ENCODE measurements at places on chromosomes 12 and 14.

GRCh38 chr12:118727196-118727978 lies 254.0 kb upstream of the SRRM4 start:
- no peak for DNase-seq

DNA sequence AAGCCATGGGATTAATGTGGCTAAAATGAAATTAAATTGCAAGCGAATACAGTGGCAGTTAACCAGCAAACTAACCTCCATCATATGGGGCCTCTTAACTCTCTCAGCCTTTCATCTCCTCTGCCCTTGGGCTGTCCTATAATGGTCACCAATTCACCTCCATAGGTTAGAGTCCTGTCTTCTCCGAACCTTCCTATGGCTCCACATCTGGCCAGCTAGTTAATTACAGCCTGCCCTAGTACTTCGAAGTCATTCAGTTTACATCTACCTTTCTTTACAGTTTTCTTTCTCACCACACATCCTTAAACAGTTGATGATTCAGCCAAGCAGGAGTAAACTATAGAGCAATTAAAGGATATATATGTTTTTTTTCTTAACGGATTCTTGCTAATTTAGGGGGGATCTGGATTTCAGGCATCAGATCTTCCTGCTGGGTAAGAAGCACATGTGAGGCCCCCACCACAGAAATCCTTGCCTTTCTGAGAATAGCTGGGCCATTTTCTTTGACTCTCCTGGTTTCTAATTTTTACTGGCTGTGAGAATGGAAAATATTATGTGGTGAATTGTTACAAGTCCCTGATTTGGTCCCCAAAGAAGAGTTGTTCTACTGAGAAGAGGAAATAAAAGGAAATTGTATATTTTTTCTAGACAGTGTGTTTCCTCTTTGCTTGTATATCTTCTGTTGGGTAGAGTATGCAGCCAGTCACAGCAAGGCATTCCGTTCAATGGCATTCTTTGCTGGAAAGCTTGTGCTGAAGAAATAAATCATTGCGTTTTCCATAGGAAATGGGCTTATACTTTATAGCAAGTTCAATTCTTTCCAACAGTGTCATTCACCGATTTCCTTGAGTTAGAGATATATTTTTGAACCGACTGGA lies 16.7 kb downstream of the HMGA2 start:
- DNase-seq: no peak

DNA sequence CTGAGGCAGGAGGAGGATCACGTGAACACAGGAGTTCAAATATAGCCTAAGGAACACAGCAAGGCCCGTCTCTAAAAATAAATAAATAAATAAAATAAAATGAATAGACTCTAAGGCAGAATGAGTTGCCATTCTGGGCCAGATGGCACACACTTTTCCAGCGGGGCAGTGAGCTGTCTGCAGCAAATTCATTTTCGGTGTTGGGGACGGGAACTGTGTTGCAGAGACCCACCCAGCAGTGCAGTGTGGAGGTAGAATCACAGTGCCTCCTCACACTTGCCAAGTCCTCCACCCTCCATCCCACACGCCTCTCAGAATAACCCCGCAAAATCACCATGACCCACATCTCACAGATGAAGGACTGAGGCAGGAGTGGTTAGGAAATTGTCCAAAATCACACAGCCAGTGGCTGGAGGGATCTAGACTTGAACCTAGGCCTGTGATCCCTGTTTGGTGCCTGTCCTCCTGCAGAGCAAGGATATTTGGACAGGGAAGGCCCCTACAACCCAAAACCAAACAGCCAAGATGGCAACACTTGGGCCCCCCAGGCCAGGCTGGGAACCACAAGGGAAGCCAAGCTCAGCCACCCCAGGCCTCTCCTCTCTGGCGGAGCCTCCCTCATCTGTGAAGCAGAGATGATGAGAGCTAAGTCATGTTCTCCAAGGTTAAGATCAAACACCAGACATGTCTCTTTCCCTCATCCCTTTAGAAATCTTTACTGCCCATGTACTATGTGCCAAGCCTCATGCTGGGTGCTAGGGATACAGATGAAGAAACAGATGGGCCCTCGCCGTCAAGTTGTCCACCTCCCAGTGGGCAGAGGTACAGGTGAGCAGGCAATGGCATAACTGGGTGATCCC lies 152.7 kb downstream of the DPF3 start:
- peak; percentile 26 for DNase-seq

- DNase-seq: no peak
Observed at GRCh38 chr14:69328317-69328716, 68.4 kb downstream of the GALNT16 start.

GRCh38 chr12:124823272-124823970 lies 40.2 kb downstream of the SCARB1 start:
- DNase-seq: no peak

- peak; percentile 74 for DNase-seq
Observed at GRCh38 chr14:77459072-77459723, 1.3 kb downstream of the AHSA1 start.

DNA sequence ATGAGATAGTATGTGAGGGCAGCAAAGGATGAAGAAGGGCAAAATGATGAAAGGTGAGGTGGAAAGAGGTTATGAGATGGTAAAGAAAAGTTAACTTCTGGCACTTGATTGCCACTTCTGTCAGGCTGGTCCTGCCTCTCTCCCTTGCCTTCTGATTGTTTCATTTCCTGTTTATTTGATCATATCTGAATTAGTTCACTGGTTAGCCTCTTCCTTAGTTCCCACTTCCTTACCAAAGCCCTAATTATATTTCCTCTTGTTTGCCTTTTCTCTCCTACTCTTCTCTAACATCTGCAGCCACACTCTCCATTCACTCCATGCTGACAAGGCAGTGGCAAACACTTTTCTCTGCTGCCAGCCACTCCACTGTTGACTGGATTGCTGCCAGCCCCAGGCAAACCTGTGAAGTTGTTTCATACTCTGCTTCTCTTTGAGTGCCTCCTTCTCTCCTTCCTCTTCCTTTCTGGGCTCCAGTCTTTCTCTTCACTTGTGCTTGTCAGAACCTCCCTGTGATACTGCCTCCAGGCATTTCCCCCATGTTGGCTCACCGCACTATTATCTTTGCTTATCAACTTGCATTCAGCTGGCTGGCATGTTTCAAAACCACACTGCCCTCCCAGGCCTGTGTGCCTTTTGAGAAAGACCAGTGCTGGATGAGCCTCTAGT lies 8.1 kb downstream of the PNP start:
- DNase-seq: no peak

DNA sequence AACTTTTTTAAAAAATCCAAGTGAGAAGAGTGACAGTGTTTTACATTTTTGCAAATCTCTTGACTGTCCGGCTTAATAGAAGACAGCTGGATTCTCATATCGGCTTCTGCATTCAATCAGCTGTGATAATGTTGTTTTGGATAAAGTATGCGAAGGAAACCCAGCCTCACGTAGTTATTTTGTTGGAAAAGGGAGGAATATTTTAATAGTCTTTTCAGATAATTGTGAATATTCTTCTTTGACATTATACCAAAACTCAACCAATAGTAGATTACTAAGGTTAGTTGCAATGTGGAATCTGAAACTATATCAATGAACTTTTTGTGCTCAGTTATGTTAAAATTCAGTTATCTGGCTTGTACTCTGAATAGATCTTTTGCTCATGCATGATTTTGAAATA lies 276.5 kb downstream of the ZFP36L1 start:
- DNase-seq: no peak

DNA sequence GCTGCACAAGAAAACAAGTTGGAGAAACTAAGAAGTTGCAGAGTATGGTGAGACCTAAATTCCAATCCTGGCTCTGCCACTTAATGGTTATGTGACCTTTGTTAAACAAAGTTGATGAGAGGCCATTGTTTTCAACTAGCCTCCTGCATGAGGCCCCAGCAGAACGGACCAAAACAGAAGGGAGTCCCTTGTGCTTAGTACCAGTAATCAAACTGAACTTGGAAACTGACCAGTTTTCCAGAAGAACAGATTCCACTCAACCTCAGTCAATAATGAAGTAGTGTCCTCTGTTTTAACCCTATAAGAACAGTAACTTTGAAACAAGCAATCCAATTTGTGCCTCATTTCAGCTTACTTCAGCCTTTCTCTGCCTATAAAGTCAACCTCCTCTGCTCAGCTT lies 69.9 kb downstream of the C12orf56 start:
- no peak for DNase-seq

DNA sequence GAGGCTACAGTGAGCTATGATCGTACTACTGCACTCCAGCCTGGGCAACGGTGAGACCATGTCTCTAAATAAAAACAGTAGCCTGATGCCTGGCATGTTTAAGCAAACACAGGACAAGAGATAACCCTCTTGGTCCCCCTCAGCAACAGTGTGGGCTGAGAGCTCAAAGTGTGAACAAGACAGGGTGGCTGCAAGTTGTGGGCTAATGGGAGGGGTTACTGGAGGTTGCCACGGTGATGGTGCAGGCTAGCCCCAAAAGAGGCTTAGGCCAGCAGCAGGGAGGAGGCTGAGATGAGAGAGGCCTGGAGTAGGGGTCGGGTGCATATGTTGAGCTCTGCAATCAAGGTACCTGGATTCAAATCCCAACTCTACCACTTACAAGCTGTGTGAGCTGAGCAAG lies 3.4 kb upstream of the LGMN start:
- DNase-seq: no peak

All from activated CD8-positive, alpha-beta memory T cell treated with anti-CD3 and anti-CD28 coated beads for 24 hours (primary cell).